Chondrocyte (in vitro differentiated cells): ENCODE measurements at places on chromosomes 2 and 18. TPM values are rescaled to one million over a fixed set of nuclear protein-coding genes. Genes with fewer than 3 reads are reported as not detected.

DNA sequence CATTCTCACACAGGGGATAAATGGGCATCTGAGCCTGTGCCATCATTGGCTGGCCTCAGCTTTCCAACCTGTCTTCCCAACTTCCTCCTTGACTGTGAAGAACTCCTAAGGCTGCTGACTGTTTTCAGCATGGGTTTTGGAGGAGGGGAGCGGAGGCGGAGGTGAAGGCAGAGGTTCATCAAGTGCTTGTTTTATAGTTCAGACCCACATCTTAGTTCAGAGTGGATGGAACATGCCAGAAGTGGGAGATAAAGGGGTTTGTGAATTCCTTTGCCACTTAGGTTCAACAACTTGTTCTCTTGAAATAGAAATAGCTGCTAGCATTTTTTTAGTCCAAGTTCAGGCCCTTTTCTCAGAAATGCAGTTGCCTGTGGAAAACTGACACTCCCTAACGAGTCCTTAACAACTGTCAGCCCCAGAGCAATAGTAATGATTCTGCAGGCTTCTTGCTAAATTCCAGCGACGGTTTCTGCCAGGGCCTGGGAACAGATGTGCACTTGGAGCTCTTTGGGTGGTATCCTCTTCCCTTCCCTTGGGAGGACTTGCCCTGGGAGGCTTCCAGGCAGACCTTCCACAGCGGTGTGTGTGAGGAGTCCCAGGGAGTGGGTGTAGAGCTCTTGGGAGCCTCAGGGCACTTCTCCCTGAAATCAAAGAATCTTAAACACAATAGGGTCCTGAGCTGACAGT lies 30.1 kb upstream of the ITGA6 start:
- H3K27me3 ChIP-seq: no peaks in the 10 kb centered on the region
- H3K27ac ChIP-seq: peak overlapping the region; percentile 36
- H3K4me1 ChIP-seq: peaks cover 23% of the 10 kb centered on the region

DNA sequence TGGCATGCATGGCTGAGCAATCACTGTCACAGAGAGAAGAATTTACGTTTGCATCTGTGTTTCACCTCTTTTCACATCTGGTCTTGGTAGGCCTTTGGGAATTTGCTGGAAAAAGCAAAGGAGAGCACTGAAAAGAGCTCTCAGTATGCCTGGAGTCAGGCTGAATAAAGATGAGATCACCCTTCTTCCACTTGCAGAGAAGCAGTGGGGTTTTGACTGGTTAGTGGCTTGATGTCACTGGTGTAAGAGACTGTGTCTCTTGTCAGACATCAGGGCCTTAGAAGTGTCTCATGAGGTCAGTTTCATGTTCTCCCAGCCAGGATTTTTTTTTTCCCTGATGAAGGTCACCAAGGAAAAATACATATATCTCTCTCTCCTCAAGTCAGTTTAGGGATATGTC lies 353.8 kb downstream of the INSIG2 start:
- H3K4me3 ChIP-seq: no peak overlapping the region
- H3K27me3 ChIP-seq: no peaks in the 10 kb centered on the region
- no peak overlapping the region for H3K27ac ChIP-seq
- no peak for DNase-seq
- peaks cover 3% of the 10 kb centered on the region for H3K4me1 ChIP-seq
- H3K36me3 ChIP-seq: no peaks in the 10 kb centered on the region

GRCh38 chr18:67525328-67526099 lies 9.0 kb upstream of the DSEL start:
- H3K27me3 ChIP-seq: no peaks in the 10 kb centered on the region
- H3K27ac ChIP-seq: peak overlapping the region; percentile 88
- no peak for DNase-seq
- H3K4me1 ChIP-seq: peaks cover 26% of the 10 kb centered on the region
- H3K4me3 ChIP-seq: no peak overlapping the region
- H3K36me3 ChIP-seq: no peaks in the 10 kb centered on the region

DNA sequence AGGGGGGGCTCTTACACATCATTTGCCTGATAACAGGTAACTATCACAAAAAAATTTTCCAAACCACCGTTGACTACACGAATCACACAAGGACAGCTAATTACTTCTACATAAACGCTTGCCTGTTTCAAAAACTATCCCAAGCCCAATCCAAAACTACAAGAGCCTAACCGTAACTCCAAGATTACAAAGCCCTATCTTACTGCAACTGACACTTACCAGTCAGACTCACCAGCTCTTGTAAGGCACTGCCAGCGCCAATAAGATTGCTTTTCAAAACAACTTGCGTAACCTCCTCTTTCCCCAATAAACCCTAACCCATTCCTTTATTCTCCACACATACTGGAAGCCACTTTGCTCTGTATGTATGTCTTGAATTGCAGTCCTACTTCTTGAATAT lies 148.4 kb downstream of the NBAS start:
- no peak overlapping the region for H3K4me3 ChIP-seq
- H3K4me1 ChIP-seq: no peaks in the 10 kb centered on the region
- H3K27ac ChIP-seq: no peak overlapping the region
- H3K27me3 ChIP-seq: no peaks in the 10 kb centered on the region
- DNase-seq: no peak
- peaks cover 27% of the 10 kb centered on the region for H3K36me3 ChIP-seq

DNA sequence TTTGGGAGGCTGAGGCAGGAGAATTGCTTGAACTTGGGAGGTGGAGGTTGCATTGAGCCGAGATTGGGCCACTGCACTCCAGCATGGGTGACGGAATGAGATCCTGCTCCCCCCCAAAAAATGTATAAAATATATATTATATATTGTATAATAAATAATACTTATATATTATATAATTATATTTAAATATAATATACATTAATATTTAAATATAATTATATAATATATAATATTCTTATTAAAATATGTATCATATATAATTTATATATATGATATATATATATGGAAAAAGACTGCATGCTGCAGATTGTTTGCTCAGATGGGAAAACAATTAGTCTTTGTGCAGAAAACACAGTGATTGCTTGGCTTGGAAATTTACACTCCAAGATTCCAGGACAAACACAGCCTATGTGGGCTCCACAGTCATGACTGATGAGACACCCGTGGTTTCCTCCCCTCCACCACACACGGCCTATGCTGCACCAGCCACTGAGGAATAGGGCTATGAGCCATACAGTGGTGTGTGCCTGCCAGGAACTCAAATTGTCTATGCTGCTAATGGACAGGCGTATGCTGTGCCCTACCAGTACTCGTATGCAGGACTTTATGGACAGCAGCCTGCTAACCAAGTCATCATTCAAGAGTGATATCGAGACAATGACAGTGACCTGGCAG lies 30.0 kb downstream of the PMAIP1 start:
- no peaks in the 10 kb centered on the region for H3K36me3 ChIP-seq
- H3K4me1 ChIP-seq: no peaks in the 10 kb centered on the region
- no peak overlapping the region for H3K4me3 ChIP-seq
- DNase-seq: no peak

DNA sequence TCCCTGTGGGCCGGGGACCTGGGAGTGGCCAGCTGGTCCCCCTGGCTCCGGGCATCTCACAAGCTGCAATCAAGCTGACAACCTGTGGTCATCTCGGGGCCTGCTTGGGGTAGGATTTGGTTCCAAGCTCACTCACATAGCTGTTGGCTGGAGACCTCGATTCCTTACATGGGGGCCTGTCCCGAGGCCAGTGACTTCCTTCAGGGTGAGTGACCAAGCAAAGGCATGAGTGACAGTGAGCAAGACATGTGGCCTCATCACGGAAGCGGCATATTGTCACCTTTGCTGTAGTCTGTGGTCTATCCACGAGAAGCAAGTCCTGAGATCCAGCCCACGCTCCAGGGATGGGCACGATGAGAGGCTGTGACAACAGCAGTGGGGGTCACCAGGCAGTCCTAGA lies 131.4 kb upstream of the ID2 start:
- H3K36me3 ChIP-seq: peaks cover 2% of the 10 kb centered on the region
- H3K27ac ChIP-seq: no peak overlapping the region
- H3K4me1 ChIP-seq: peaks cover 3% of the 10 kb centered on the region

DNA sequence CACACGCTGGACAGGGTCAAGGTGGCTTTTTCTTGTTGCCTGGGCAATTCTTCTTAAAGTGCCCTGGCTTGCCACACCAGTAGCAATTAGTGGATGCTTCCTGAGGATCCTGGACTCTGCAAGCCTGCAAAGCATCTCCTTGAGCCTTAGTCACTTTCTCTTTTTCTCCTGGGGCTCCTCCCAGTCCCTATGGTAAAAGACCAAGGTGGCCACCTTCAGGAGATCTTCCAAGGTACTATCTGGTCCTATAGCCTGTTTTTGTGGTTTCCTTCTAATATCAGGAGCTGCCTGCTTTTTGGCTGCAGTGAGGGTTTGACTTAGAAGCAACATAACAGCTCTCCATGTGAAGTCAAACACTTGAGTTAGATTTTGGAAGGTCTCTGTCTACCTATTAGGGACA lies 33.3 kb upstream of the GMCL1 start:
- no peaks in the 10 kb centered on the region for H3K27me3 ChIP-seq
- no peak overlapping the region for H3K27ac ChIP-seq
- peaks cover 3% of the 10 kb centered on the region for H3K36me3 ChIP-seq
- no peak overlapping the region for H3K4me3 ChIP-seq

SLC35G4 gene
- not detected in 3 replicates for total RNA-seq

TPO gene
- not detected in 3 replicates for total RNA-seq

TTN gene
- total RNA-seq: not detected in 3 replicates

AGXT gene
- total RNA-seq: not detected in 3 replicates

DHRS9 gene
- not detected in 3 replicates for total RNA-seq

GPBAR1 gene
- 0.10 to 0.26 TPM (median 0.22 TPM) in 3 replicates for total RNA-seq
